NCI-H1092 (cell line): ENCODE measurements at places on chromosomes 6 and 20.

- DNase-seq = no peak
These were observed 222.6 kb downstream of the OTOR start for GRCh38 chr20:16970776-16971175.

DNA sequence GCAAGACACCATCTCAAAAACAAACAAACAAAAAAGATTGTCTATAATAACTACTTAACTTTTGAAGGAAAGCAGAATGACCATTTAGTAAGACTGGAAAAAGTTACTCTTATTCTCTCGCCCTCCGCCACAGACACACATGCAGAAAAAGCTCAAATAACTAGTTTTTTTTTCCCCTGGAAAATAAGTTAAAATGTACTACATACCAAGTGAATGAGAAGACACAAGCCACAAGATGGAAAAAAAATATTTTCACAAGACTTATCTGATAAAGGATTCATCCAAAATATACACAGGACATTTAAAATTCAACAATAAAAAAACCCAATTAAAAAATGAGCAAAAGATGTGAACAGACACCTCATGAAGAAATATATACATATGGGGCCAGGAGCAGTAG is 31.9 kb downstream of the NUDT3 start:
- no peak for DNase-seq

GRCh38 chr20:6786548-6786947 is 19.1 kb downstream of the BMP2 start:
- no peak for DNase-seq

GRCh38 chr6:131258010-131258652 is 122.9 kb downstream of the AKAP7 start:
- no peak for DNase-seq

DNA sequence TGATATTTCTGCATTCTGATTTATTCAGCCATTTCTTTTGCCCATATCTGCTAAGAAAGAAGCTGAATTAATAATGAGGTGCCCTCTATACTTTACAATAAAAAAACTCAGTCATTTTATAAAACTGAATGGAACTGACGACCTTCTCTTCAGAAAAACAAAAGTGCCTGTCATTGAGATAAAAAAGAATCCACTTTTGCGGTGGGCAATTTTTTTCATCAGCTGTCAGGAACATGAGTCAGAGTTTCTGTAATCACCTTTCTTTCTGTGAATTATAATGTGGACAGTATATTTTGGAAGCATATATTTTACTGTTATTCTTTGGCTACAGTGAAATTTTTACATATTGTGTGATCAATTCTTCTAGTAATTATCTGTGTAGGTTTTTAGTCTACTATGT is 33.4 kb downstream of the IL20RA start:
- no peak for DNase-seq

- peak; percentile 68 for DNase-seq
These were observed 3.4 kb upstream of the NSFL1C start for GRCh38 chr20:1469925-1470571.

GRCh38 chr6:64672131-64672530 is 1034.9 kb downstream of the EYS start:
- no peak for DNase-seq

DNA sequence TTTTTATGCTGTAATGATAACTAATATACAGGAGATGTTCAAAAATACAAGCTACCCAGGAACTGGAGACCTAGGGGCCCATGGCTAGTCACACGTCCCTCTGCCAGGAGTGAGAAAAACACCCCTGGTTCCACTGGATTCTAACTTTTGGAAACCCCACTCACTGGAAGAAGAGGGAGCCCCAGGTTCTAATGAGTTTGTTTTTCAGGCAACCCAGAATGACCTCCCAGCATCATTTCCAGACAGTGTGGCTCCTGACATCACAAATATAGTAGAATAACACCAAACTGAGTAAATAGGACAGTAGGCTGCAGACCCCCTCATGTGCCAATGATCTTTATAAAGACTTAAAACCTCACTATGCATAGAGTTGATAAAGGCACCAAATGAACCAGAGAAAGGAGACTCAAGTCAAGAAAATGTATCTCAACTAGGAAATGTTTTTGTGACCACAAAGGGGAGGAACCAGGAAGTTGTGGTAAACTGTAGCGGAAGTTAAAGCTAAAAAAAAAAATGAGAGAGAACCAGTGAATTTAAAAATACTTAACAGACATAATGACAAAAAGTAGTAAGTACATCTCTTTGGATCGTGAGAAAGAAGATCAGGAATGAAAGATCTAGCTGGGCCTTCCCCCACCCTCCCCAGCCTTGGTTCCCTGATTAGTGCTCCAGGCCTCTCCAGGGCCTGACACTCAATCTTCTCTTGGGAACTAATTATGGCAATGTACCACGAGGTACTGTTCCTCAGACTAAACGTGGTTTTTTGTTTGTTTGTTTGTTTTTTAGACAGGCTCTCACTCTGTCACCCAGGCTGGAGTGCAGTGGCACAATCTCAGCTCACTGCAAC is 19.8 kb downstream of the HLA-E start:
- no peak for DNase-seq

GRCh38 chr6:150646228-150646627 is 46.5 kb downstream of the PLEKHG1 start:
- no peak for DNase-seq

DNA sequence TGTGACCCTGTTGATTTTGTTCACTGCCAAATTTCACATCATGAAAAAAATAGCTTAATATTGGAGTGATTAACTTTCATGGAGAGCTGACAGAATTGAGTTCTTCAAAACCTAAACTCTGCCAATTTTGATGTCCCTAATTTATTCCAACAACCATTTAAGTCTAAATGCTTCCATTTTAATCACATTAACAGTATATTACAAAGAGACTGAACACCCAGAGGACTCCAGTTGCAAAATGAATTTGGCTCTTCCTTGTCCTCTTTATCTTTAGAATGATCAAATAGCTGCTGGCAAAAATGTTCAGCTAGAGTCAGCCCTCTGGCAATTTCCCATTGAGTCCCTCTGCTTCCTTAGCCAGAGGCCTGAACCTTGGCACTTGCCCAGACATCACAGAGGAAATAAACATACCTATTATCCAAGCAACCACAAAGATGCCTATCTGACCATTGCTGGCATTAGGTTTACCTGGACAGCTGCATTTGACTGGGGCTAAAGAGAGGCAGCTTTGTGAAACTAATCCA is 299.0 kb upstream of the STXBP5 start:
- DNase-seq = peak; percentile 76

DNA sequence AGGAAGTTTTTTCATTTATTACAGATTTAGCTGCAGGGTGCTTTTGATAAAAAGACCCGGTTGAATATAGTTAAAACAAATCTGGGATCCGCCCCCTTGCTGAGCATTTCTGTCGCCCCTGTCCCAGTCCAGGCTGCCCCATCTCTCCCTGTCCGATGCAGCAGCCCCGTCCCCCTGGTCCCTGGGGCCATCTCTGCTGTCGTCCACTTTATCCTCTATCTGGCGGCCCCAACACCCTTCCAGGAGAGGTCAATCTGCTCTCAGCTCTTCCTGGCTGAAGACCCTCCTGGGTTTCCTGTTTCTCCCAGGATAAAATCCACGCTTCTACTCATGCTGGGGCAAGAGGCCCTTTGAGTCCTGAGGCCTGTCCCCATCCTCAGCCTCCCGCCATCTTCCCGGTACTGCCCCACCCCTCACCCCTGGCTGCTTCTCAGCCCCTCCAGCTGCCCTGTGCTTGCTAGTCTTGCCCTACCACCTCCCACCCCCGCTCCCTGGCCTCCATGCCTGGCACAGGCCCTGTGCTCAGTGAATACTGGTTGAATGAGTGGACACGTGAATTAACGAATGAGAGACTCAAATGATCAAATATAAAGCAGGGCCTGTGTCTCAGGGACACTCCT is 16.0 kb upstream of the PHACTR3 start:
- no peak for DNase-seq

GRCh38 chr6:38264605-38265004 is 375.1 kb downstream of the BTBD9 start:
- DNase-seq = no peak
